Stimulated activated CD4-positive, alpha-beta T cell treated with anti-CD3 and anti-CD28 coated beads, Interleukin-4, amount 100 ng/mL, for 4 hours (primary cell): ENCODE measurements at places on chromosomes 16 and 17.

DNA sequence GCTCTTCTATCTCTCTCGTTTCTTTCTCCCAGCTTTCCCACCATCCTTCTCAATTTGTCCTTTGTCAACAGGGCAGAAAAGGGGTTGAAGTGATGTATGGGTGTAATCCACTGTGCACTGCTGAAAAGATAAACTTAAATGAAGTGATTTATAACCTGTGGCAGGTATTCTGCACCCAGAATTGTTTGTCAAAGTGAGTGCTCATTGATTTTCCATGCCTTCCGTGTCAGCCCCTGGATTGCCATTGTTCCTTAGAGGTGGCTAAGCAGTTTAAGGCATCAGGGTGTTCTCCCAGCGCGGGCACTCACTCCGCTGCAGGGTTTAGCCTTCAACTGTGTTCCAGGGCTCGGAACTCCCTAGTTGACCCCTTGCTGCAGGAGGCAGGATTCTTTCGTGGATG is 82.9 kb downstream of the PITPNC1 start:
- no peak for DNase-seq

DNA sequence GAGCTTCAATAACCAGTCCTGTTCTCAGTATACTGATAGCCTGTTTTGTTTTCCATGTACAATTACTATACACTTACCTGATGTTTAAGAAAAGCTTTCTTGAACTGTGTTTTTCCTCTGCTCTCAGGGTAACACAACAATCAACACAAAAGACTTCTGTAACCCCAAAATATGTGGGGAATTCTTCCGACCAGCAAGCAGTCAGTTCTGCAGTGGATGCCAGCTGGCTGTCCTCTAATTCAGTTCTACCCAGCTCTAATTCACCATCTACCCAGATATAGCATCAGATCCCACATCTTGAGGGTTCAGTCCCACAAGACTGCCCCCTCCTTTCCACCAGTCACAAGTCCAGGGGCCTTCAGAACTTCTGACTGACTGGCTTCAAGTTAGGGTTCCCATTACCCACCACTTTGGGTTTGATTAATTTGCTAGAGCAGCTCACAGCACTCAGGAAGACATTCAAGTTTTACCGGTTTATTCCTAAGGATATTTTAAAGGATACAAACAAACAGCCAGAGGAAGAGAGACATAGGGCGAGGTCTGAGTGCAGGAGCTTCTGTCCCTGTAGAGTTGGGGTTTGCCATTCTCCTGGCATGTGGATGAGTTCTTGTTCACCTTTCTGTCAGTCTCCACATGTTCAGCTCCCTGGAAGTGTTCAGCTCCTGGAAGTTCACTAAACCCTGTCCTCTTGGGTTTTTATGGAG is 178.2 kb downstream of the CHD9 start:
- no peak for DNase-seq

GRCh38 chr16:18804540-18804939 is 3.2 kb upstream of the ARL6IP1 start:
- no peak for DNase-seq

DNA sequence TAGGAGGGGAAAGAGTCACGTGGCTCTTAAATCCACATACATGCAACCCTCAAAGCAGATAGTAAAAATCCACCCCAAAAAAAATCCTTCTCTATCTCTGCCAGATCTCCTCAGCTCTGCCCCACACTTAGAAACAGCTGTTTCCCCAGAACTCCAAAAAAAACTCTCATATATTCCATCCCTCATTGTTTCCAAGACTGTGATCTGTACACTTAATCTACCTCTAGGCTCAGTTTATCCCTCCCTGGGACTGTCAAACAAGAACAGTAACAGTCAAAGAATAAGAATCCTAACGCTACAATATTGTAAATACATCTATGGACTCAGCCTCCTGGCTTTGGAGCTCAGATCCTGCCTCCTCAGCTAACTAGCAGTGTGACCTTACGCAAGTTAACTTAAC is 11.6 kb downstream of the CUEDC1 start:
- DNase-seq = no peak

- no peak for DNase-seq
Observed at GRCh38 chr17:79838522-79839274, 542 bp downstream of the CBX4 start.

DNA sequence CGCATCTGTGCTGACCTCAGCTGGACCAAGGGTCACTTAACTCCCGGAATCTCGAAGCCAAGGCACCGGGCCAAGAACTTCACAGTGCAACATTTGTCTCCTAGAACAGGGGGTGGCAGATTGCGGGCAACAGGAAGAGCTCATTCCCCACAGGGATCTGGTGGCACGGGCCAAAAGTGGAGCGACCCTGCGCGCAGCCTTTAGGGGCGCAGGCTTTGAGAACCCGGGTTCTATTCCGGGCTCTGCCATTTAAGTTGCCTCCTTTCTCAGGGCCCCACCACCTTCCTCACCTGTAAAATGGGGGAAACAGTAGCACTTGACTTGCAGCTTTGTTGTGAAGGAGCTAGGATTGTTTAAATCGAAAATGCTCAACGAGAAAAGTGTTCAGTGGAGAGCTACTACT is 651 bp downstream of the SHMT1 start:
- DNase-seq = no peak

DNA sequence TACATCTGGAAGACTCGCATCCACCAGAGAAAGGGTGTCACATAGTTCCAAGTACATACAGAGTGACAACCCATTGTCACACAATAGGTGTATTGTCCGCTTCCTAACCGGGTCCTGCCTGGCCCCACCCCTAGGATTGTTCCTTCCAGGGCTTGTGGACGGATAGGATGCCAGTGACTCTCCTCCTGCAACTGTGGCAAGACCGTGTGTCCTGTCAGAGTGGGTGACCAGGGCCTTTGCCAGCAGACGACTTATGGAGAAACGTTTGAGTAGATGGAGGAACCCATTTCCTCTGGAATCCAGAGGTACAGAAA is 258.4 kb downstream of the CPPED1 start:
- DNase-seq = no peak

DNA sequence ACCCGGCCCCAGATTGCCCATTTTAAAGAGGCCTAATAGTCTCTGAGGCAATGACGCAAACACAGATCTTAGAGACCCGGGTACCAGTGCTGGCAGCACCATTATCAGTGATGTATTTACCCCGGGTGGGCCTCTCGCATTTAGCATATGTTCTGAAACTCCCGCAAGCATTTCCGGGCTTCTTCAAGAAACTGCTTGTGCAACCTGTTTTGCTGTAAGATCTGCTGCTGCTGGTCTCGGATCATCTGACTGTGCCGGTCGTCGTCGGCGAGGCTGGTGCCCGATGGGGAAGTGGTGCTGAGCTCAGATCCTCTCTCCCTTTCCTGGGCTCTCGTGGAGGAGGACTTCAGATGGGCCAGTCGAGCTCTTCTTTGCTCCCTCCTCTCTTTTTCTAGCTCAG is 12.5 kb downstream of the CEP295NL start:
- DNase-seq = peak; percentile 19

DNA sequence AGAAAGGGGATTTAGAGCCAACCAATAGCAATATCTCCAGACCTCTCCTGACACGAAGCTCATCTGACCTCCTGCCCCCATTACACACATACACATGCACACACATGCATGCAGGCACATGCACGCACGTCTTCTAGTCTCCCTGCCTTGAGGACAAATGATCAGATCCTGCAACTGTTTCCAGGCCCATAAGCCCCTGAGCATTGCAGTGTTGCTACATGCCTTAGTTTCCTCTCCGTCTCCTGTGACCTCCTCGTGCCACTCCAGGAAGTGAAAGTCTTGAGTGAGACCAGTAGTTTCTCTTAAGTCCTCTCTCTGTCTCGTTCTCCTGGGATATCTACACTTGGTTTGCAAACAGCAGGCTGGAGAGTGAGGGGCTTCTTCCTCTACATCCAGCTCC is 8.2 kb downstream of the CIITA start:
- no peak for DNase-seq

- DNase-seq = no peak
Observed at GRCh38 chr16:54459509-54460262, 173.1 kb upstream of the IRX3 start.

- DNase-seq = peak; percentile 75
Observed at GRCh38 chr17:27760069-27760885, 40.1 kb downstream of the NOS2 start.
